ENCODE measurements at places on chromosomes 7 and 10.

DNA sequence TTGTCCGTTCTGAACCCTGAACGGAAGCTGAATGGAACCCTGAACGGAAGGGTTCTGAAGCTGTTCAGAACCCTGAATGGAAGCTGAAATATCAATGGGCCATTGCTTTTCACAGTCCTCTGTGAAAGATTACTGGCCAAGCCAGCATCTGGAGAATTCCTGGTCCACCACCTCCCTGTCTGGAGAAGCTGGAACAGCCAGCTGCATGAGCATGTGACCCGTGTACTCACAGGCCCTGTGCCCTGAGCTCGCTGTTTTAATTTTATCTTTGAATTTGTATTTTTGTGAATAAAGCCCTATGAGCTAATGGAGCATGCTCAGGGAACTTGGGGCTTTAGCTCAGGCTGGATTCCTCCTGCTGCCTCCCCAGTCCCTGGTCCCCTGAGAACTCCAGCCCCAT lies 37.2 kb downstream of the HTRA1 start:
- no peak for DNase-seq

DNA sequence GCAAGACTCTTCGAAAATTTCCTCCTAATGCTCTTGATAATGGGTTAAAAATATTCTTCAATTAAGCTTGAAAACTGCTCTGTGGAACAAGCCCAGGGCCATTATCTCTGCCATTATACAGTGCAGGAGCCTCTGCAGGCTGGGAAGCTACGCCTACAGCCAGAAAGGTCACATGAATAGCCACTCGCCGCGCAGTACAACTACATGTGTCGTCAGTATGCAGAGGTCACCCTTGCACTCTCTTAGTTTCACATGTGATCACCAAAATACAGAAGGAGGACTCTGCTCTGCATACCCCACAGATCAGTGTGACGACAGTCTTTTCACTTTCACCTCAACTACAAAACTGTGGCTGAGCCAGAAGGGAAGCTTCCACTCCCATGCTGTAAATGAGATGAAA lies 141.8 kb upstream of the C1QL3 start:
- DNase-seq: no peak

DNA sequence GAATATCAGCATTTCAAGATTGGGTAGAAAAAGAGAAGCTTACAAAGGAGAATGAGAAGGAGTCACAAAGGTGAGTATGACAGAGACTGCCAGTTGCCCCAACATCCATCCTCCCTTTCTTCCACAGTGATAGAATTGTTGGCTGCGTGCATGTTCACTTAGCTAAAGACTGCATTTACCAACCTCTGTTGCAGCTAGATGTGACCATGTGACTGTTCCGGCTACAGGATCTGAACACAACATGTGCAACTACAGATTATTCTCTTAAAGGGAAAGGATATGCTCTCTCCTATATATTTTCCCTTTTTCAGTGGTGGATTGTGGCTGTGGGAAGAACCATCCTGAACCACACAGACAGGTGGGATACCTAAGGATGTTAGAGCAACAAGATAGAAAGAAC lies 60.5 kb upstream of the ZNRF2 start:
- no peak for DNase-seq

- no peak for DNase-seq
These were observed 99.6 kb downstream of the ZMYND11 start for GRCh38 chr10:234708-235406.

DNA sequence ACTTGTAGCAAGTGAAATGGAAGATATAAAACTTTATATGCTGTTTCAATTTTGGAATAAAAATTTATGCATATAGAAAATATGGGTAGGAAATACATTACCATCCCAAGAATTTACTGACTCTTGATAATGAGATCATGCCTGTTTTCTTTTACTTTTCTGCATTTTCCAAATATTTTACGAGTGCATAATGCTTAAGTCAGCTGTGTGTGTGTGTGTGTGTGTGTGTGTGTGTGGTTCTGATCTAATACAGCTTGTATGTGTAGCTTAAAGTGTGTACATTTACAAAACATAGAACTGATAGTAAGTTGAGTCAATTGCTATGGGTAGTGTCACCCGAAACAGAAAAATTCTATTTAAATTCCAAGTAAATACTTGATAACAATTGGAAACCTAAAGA lies 315.9 kb upstream of the LRRN3 start:
- DNase-seq: no peak

- no peak for DNase-seq
These were observed 105.9 kb downstream of the GPR26 start for GRCh38 chr10:123771877-123772644.

GRCh38 chr7:142384493-142384922 lies 126.7 kb upstream of the PRSS58 start:
- DNase-seq: no peak

GRCh38 chr7:106222545-106222944 lies 62.2 kb downstream of the NAMPT start:
- DNase-seq: no peak

GRCh38 chr10:16509996-16510395 lies 11.7 kb downstream of the C1QL3 start:
- DNase-seq: no peak

- DNase-seq: no peak
These were observed 59.6 kb upstream of the CDK13 start for GRCh38 chr7:39890411-39890810.

GRCh38 chr7:31408140-31408729 lies 67.7 kb upstream of the NEUROD6 start:
- DNase-seq: no peak

- no peak for DNase-seq
These were observed 109.7 kb upstream of the DNAJB12 start for GRCh38 chr10:72464438-72464837.

- peak; percentile 23 for DNase-seq
These were observed 68.2 kb downstream of the DNAJB6 start for GRCh38 chr7:157404845-157405481.

- no peak for DNase-seq
These were observed 15.8 kb downstream of the CYCS start for GRCh38 chr7:25109276-25109675.

DNA sequence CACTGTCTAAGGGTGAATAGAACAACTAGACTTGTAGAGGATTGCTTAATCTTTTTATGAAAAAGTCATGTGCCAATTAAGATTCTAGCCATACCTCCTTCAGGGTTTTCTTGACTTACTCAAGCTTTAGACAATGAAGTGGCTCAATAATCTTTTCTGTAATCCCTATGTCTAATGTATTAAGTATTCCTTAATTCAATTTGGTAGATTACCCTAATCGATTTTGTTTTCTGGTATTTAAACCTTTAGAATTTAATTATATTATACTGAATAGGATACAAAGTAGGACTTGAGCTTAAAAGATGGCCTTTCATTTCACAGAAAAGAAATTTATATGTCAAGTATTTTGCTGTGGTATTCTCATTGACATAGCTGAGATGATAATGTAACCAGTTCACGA lies 597.9 kb upstream of the C7orf33 start:
- no peak for DNase-seq

- no peak for DNase-seq
These were observed 78.0 kb downstream of the MKI67 start for GRCh38 chr10:128047991-128048818.

GRCh38 chr7:147595042-147595441 lies 995.5 kb upstream of the C7orf33 start:
- DNase-seq: no peak

DNA sequence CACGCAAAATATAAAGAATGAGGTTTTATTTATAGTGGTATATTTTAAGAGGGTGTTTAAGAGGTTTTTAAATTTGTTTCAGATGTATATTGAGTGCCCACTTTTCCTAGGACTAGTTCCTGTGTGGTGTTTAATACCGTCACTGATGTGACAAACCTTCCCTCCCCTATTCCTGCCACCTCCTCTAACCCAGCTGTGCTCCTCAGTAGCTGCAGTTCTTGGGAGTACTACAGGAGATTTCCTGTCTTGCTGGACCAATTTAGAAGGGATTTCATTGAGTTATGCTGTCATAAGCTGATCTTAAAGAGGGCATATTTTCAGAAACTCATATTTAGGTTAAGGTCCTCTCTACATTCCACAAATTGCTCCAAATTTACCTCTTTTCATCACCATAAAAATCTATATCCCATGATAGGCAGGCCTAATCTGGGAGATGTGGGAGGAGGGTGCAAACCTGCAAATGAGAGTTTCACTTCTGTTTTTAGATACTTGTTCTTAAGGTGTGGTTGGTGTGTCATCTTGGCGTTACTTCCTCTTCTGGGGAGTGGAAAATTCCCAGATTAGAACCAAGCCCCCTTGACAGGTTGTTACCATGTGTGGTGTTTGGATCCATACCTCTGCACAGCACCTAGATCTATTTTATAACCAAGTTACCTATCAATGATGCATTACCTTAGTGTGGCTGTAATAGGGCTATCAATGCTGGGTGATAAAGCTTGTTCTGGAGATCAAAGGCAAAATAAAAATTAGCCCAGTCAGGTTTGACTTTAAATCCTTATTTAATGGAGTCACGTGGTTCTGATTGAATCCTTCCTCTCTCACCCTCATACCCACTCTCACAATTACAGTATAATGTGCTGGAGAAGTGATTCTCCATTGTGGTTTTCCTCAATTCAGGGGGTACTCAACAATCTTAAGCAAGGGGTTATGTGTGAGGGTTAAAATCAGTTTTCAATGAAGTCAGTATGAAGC lies 141.1 kb downstream of the CDK14 start:
- no peak for DNase-seq

GRCh38 chr10:44899450-44900080 lies 11.6 kb upstream of the TMEM72 start:
- no peak for DNase-seq

GRCh38 chr7:44223362-44224079 lies 22.7 kb downstream of the YKT6 start:
- DNase-seq: no peak

GRCh38 chr7:29987811-29988317 lies 1.7 kb downstream of the SCRN1 start:
- DNase-seq: no peak

DNA sequence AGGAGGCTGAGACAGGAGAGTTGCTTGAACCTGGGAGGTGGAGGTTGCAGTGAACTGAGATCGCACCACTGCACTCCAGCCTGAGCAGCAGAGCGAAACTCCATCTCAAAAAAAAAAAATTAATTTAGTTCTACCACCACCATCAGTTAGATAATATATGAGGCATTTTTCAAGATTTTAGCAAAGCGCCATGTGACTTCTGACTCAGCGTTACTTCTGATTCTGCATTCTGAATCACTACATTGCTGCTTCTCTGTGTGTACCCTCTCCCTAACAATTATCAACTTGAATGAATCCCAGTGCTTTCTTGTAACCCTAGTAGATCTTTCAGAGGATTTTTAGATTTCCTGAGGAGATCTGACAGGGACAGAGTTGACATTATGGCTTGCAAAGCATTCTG lies 176.8 kb upstream of the SORCS1 start:
- no peak for DNase-seq

DNA sequence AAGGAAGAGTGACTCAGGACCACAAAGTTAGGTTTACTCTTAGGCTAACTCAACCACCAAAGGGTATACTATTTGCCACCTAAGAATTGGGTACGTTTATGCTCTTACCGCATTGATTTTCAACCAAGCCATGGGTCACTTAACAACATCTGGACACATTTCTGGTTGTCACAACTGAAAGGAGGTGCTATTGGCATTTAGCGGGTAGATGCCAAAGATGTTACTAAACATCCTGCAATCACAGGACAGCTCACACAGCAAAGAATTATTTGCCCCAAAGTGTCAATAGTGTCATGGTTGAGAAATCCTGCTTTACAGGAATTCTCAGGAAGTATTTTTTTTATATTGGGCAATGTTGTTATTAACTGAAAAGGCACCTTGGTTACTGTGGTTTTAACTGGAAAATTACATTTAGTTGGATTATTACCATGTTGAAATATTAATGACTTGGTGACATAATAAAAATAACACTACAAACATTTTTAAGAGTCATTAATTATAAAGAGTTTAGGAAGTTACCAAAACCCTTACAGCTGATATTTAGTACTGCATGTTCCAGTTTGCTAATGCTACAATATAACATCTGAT lies 185.0 kb upstream of the TMEM196 start:
- DNase-seq: no peak

- DNase-seq: no peak
These were observed 3.8 kb upstream of the ADAM12 start for GRCh38 chr10:126392068-126392467.

DNA sequence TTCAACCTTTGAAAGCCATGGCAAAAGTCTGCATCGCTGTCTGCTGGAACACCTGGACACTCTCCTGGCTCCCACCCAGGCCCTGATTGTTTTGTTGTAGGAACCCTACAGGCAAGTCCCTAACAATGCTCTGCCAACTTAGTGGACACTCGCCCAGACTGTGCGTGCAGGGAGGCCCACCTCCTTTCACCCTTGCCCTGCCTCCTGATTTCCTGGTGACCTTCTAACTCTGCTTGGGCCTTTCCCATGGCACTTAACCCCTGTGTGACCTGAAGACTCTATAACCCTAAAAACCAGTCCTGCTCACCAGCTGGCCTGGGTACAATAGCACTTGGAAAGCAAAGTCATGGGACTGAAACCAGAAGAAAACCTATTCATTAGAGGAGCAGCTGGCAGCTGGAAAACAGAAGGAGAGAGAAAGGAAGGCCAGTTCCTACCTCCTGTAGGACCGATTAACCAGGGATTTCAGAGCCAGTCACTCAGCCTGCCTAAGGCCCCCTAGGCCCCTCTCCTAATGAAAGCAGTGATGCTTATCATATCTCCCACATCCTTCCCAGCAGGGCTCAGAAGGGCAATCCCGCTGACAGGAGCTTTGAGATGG lies 82.7 kb upstream of the KMT2E start:
- DNase-seq: no peak

- no peak for DNase-seq
These were observed 107.7 kb upstream of the BTBD16 start for GRCh38 chr10:122163174-122164022.

DNA sequence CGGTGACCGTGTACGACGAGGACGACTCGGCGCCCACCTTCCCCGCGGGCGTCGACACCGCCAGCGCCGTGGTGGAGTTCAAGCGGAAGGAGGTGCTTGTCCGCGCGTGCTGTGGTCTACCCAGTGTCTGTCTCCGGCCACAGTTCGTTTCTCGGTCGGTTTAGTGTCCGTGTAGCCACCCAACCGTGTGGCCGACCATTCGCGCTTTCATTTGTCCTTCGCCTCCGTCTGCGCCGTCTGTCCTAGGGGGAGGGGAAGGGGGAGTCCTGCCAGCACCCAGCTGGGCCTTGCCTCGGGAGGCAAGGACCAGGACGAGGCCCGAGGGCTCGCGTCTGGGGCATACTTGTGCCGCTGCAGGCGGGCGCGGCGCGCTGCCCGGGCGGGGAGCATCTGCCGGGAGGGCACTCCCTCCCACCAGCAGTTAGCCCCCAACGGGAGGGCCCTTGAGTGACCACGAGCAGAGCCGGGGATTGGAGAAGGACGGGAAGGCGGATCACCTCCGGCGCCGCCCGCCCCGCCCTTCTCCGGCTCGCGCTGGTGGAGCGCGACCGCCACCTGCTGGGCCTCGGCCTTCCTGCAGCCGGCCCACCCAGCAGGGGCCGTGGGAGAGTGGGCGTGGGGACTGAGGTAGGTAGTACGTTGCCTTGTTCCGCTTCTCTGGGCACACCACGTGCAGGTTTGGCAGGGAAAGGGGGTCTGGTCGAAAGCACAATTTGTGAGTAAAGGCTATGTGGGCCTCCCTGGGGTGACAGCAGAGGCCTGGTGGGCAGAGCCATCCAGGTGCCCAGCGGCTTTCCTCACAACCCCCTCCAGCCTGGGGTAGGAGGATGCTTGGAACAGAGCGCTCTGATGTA lies 28.5 kb downstream of the RET start:
- DNase-seq: peak; percentile 74

All from activated CD8-positive, alpha-beta memory T cell treated with anti-CD3 and anti-CD28 coated beads for 48 hours (primary cell).